ENCODE measurements at places on chromosomes 16 and 17. TPM values are rescaled to one million over a fixed set of nuclear protein-coding genes. Genes with fewer than 3 reads are reported as not detected.

DNA sequence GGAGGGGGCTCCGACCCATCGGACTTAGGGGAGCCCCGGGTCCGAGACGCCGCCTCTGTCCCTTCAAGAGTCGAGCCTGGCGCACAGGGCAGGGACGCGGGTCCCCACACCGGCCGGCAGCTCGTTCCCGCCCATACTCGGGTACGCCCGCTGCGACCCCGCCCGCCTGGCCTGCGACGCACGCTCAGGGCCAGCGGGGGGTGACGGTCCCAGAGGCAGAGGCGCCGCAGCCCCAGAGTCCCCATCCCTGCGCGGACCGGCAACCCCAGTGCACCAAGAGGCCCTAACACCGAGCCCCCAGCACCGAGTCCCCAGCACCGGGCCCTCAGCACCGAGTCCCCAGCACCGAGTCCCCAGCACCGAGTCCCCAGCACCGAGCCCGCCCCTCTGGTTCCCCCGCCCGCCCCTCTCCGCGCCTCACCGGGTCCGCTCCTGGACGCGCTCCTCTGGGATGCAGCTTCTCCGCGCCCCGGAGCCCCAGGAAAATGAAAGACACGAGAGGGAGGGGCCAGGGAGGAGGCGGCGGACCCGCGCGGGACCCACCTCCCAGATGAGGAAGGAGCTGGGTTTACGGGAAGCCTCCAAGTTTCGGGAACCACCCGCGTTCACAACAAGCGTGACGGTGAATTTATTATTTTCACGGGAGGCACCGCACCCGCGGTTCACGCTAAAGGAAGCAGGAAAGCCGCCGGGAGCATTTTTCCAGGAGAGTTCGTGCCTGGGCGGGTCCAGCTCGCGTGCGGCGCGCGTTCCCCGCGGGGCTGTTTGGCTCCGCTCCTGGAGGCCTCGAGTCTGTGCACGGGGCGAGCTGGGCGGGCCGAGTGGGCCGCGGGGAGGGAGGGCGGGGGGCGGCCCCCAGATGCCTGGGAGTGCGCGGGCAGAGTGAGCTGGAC is at the start of gene SECTM1:
Gene SECTM1 (minus strand): TSS at position 488 of the 893 bp plus-strand sequence. CDS start 6,526 bp downstream, outside the sequence.
- peak; percentile 84 for DNase-seq

The GCGR gene
- total RNA-seq, result not detected

DNA sequence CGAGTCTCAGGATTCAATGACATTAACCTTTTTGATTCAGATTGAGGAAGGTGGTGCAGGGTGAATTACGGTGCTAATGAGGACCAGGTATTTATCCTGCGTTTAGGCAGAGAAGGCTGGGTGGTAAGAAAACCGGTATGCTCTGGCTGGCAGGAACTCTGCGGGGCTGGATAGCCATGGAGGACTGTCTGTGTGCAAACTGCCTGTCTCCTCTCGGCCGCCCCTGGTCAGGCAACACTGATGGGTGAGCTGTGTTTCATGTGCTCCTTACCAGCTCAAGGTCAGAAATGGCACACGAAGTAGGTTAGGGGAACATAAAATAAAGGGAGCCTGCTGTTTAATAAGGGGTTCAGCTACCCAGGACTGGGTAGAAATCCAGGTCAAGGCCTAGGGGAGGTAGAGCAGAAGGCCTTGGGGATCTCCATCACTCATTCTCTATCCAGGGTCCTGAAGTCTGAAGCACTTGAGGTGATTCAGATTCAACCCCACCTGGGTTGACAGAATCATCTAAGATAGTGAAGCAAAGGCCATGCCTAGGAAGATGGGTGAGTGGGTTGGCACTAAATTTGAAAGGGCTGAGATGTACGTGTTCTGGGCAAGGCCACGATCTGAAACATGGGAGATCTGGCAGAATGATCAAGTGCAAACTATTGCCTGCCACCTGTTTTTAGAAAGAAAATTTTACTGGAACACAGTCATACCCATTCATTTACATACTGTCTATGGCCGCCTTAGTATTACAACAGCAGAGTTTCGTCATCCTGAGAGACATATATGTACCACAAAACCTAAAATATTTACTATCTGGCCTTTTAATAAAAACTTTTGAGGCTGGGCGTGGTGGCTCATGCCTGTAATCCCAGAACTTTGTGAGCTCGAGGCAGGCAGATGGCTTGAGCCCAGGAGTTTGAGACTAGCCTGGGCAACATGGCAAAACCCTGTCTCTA is 292.5 kb downstream of the XYLT1 start:
- no peak for DNase-seq

The CCL7 gene
- total RNA-seq, result not detected

- DNase-seq, result no peak
Measured at GRCh38 chr16:74718741-74719610, 18.3 kb upstream of the MLKL start.

GRCh38 chr17:43039646-43040045 is 14.6 kb downstream of the RND2 start:
- no peak for DNase-seq

The ORMDL3 gene
- total RNA-seq, result 158 TPM

DNA sequence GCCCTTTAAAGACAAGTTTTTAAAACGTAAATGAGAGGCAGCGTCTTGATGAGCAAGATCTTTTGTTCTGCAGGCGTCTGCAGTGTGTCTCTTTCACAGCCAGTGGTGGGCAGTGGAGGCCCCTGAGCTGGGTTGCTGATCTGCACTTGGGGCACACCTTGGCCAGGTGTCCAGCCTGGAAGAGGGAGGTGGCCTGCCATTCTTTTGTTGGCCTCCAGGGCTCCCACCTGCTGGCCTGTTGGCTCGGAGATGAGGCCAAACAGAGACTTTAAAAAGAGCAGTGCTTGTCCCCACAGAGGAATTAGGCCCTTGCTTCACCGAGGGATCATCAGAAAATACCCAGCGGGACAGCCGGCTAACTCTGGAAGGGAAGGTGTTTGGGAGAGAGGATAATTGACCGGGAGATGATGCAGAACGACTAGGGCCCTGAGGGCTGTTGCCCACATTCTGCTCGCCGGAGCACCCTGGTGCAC is 145.9 kb upstream of the PLCG2 start:
- no peak for DNase-seq

Measured in breast epithelium (tissue), 4 donors.